ENCODE measurements at places on chromosomes 16 and 17. TPM values are rescaled to one million over a fixed set of nuclear protein-coding genes. Genes with fewer than 3 reads are reported as not detected.

CBFA2T3 gene
- 7.2 TPM for total RNA-seq

- no peaks in the 10 kb centered on the region for H3K36me3 ChIP-seq
- no peak overlapping the region for H3K4me3 ChIP-seq
- no peak for DNase-seq
- H3K4me1 ChIP-seq, result peaks cover 8% of the 10 kb centered on the region
These were observed 6.5 kb downstream of the ITGAX start for GRCh38 chr16:31361201-31362110.

GRCh38 chr17:58414596-58414997, 2.7 kb downstream of the RNF43 start:
- no peaks in the 10 kb centered on the region for H3K4me1 ChIP-seq
- no peaks in the 10 kb centered on the region for H3K36me3 ChIP-seq
- H3K4me3 ChIP-seq, result no peak overlapping the region
- no peaks in the 10 kb centered on the region for H3K27me3 ChIP-seq
- H3K27ac ChIP-seq, result no peak overlapping the region
- no peak for DNase-seq

SLC4A1 gene
- 0.59 TPM for total RNA-seq

GNG13 gene
- total RNA-seq, result not detected

- H3K27ac ChIP-seq, result no peak overlapping the region
- no peaks in the 10 kb centered on the region for H3K27me3 ChIP-seq
- no peak overlapping the region for H3K4me3 ChIP-seq
- no peak for DNase-seq
- peaks cover 59% of the 10 kb centered on the region for H3K4me1 ChIP-seq
These were observed 86.7 kb upstream of the TOB1 start for GRCh38 chr17:50952889-50953288.

TAC4 gene
- total RNA-seq, result 0.78 TPM

CFAP119 gene
- total RNA-seq, result 2.2 TPM

DNAJA2 gene
- 92.7 TPM for total RNA-seq

GRCh38 chr17:60671482-60671881, 6.2 kb upstream of the BCAS3 start:
- H3K4me1 ChIP-seq, result no peaks in the 10 kb centered on the region
- no peak overlapping the region for H3K4me3 ChIP-seq
- no peaks in the 10 kb centered on the region for H3K27me3 ChIP-seq
- H3K27ac ChIP-seq, result no peak overlapping the region

DNA sequence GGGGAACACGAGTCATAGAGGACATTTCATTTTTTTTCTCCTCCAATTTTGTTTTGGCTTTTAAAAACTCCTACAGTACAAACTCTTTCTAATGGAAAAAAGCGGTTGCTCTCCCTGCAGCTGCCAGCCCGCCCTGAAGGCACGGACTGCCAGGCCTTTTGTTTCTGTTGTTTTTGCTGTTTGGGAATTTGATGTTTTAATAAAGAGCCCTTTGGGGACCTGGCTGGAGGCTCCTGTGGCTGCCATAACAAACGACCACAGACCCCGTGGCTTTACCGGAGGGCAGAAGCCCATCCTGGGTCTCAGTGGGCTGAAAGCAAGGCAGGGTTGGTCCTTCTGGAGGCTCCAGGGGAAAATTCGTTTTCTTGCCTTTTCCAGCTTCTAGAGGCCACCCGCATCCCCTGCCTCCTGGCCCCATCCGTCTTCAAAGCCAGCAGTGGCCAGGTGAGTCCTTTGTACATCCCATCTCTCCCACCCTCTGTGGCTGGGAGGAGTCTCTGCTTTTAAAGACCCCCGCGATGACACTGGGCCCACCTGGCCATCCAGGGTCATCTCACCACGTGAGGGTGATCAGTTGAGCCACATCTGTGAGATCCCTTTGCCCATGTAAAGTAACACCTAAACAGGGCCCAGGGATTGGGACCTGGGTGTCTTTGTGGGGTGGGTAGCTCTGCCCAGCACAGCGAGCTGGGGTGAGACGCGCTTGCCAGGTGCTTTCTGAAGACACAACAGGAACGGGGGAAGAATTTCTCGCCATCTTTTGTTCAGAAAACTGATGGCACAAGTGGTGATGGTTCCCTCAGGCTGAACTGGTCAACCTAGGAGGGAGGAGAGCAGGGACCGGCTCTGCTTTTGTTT, 113.9 kb downstream of the BANP start:
- H3K4me3 ChIP-seq, result no peak overlapping the region
- no peaks in the 10 kb centered on the region for H3K27me3 ChIP-seq
- no peaks in the 10 kb centered on the region for H3K36me3 ChIP-seq

DNAAF1 gene
- not detected for total RNA-seq

Data from heart right ventricle (tissue), 16 donors.